Stimulated activated CD4-positive, alpha-beta T cell treated with anti-CD3 and anti-CD28 coated beads, TNF-alpha, amount 100 ng/mL, for 4 hours (primary cell): ENCODE measurements at places on chromosomes 1 and 21.

- no peak for DNase-seq
Measured at GRCh38 chr1:86508583-86508969, 38.3 kb upstream of the CLCA4 start.

DNA sequence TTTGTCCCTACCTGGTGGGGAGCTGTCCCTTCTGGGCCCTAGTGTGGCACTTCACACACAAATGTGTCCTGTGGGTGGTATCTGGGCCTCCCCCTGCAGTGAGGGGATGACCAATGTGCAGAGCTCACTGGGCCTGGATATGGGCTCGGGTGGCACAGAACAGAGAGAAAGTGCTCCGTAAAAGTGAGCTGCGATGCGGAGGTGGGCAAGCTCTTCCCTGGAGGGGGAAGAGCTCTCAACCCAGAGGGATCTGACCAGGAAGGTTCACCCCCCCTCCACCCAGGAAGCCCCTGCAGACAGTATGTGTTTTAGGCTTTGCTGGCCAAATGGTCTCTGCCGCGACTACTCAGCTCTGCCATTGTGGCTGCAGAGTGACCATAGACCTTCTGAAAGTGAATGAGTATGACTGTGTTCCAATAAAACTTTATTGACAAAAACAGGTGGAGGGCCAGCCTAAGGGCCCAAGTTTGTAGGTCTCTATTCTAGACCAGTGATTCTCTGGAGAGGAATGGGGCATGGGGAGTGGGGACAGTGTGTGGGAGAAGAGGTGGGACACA, 8.6 kb upstream of the ITGB2 start:
- DNase-seq, result no peak

DNA sequence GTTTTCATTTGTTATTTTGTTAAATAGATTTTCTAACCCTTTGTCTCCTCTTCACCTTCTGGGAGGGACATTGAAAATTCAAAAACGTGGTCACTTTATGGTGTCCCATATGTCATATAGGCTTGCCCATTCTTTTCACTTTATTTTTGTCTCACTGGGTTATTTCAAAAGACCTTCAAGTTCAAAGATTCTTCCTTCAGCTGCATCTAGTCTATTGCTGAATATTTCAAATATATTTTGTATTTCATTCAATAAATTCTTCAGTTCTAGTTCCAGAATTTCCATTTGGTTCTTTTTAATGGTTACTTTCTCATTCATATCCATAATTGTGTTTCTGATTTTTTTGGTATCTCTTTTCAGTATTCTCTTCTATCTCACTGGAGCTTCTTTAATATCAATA, 11.6 kb upstream of the KCTD3 start:
- no peak for DNase-seq

DNA sequence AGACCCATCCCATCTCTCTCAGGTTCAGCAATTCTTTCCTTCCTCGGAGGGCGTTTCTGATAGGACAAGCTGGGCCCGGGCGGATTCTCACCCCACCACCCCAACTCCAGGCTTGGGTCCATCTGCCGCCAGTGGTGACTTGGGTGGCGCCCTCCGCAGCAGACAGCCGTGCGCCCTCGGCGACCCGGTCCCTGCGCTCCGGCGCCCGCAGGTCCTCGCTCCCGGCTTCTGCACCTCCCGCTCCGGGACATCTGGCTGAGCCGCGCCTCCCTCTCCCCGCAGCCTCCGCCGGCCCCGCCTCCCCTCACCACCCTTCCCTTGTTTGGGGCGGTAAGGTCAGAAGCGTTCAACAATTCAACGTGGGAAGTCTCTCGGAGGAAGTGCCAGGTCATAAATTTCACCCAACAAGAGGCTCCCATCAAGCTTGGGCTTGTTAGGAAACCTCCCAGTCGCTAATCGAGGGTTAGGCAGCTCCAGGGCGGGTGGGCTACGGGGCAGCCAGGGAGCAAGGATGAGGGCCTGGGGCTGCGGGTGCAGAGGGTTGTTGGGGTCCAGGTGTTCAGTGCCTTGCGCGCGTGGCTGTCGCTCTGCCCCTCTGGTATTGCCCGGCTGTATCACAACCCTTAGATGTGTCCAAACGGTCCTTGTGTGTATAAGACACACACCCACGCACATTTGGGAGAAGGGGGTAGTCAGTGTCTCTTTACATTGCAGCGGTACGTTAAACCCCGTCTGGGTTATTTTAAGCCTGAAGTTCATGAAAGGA, 39.8 kb downstream of the OLIG1 start:
- no peak for DNase-seq

DNA sequence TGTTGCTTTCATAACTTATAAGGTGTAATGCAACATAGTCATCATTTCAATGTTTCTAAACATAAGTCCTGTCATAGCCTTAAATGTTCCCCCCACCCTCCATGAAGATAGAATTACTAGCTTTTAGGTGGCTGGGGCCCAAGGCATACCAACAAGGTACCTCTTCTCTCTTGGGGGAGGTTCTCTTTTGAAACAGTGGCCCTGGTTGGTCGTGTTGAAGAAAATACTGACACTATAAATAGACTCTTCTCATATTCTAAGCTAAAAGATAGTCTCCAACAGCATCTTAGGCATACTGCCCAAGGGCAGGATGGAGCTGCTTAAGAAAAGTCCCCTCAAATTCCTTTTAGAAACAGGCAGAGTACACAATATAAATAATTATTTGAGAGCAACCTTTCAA, 255.0 kb downstream of the FAF1 start:
- DNase-seq, result no peak
